ENCODE measurements at places on chromosomes 5 and 9. TPM values are rescaled to one million over a fixed set of nuclear protein-coding genes. Genes with fewer than 3 reads are reported as not detected.
A peak's percentile ranks its signal among the peaks of the same experiment; 100 is the strongest.

GRCh38 chr5:91114658-91115057, 268.5 kb downstream of the ARRDC3 start:
- H3K4me1 ChIP-seq = peaks cover 1% of the 10 kb centered on the region
- H3K4me3 ChIP-seq = no peak overlapping the region
- DNase-seq = no peak
- no peaks in the 10 kb centered on the region for H3K27me3 ChIP-seq
- H3K36me3 ChIP-seq = no peaks in the 10 kb centered on the region
- no peak overlapping the region for H3K27ac ChIP-seq

DNA sequence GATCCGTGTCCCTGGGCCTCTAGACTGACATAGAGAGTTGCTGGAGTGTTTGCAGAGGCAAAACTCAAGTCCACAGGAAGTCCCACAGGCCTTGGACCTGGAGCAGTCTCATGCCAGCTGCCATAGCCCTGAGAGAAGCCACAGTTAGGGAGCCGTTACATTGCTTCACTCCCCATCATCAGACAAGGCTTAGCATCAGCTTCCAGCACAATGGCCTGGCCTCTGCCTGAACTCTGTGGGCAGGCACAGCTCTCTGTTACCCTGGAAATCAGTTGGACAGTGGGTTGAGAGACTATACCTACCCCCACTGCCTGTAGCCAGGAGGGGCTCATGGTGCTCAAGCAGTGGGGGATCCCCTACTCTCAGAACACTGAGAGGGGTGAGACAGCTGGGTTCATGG, 16.2 kb upstream of the C9orf72 start:
- no peaks in the 10 kb centered on the region for H3K4me1 ChIP-seq
- H3K27ac ChIP-seq = no peak overlapping the region
- no peaks in the 10 kb centered on the region for H3K36me3 ChIP-seq

The FSD1L gene
- total RNA-seq = 7.6 TPM

The DBH gene
- not detected for total RNA-seq

The SPATA31D4 gene
- not detected for total RNA-seq

The LCNL1 gene
- total RNA-seq = 0.73 TPM

The FOXD4L4 gene
- total RNA-seq = not detected

The OCLN gene
- total RNA-seq = 2.0 TPM

GRCh38 chr5:134545070-134545868, 19.8 kb downstream of the JADE2 start:
- DNase-seq = peak; percentile 81
- H3K4me3 ChIP-seq = no peak overlapping the region
- no peaks in the 10 kb centered on the region for H3K27me3 ChIP-seq
- H3K27ac ChIP-seq = no peak overlapping the region
- no peaks in the 10 kb centered on the region for H3K36me3 ChIP-seq

GRCh38 chr9:125462861-125463291, 201.2 kb downstream of the GAPVD1 start:
- peaks cover 13% of the 10 kb centered on the region for H3K4me1 ChIP-seq
- no peaks in the 10 kb centered on the region for H3K27me3 ChIP-seq
- no peak overlapping the region for H3K27ac ChIP-seq
- H3K36me3 ChIP-seq = no peaks in the 10 kb centered on the region
- DNase-seq = no peak

DNA sequence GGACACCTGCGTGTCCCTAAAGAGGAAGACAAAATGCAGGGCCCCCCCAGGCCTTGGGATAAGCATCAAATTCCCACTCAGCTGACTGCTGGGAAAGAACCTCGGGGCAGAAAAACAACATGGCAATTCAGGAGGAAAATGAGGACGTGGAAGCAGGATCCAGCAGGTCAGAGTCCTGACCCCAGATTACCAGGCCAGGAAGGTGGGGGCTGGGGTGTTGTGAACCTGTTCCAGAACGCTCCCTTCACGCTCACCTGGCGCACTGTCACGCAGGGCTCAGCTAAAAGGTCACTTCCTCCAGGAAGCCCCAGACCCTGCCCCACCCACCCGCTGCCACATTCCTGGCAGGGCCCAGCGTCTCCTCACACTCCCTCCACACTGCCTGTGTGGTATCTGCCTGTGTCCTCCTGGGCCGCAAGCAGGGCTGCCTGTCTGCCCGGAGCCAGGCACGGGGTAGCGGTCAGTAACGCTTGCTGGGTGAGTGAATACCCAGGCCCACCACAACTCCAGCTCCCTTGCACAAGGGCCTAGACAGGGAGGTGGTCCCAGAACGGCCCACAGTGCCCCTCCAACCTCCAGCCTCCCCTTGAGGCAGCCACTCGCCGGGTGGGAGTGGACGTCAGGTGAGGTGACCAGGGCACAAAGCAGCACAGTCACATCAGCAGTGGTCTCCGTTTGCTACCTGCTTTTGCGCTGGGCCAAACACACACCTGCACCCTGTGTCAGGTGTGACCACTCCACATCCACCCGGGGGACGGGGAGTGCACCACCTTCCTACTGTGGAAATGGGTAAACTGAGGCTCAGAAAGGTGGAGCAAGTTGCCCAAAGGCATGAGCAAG, 18.1 kb downstream of the VAV2 start:
- no peaks in the 10 kb centered on the region for H3K27me3 ChIP-seq
- H3K4me3 ChIP-seq = no peak overlapping the region
- no peak overlapping the region for H3K27ac ChIP-seq
- H3K4me1 ChIP-seq = no peaks in the 10 kb centered on the region
